ENCODE measurements at places on chromosomes 2 and 18. TPM values are rescaled to one million over a fixed set of nuclear protein-coding genes. Genes with fewer than 3 reads are reported as not detected.

Gene NGEF
- 17.8 TPM for total RNA-seq

GRCh38 chr2:146489386-146489785, 1355.4 kb upstream of the ACVR2A start:
- no peaks in the 10 kb centered on the region for H3K27me3 ChIP-seq
- H3K27ac ChIP-seq = no peak overlapping the region
- H3K4me1 ChIP-seq = no peaks in the 10 kb centered on the region
- DNase-seq = no peak

Gene SP9
- not detected for total RNA-seq

Gene ANKRD23
- total RNA-seq = 3.2 TPM

DNA sequence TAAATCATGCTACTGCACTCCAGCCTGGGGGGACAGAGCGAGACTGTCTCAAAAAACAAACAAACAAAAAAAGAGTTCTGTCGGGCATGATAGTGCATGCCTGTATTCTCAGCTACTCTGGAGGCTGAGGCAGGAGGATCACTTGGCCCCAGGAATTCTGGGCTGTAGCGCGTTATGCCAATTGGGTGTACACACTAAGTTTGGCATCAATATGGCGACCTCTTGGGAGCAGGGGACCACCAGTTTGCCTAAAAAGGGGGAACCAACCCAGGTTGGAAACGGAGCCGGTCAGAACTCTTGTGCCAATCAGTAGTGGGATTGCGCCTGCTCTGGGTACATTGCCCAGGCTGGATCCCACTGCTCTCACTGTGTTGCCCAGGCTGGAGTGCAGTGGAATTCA, 49.7 kb downstream of the SDC1 start:
- no peaks in the 10 kb centered on the region for H3K4me1 ChIP-seq
- H3K36me3 ChIP-seq = no peaks in the 10 kb centered on the region
- H3K27ac ChIP-seq = no peak overlapping the region
- DNase-seq = no peak

GRCh38 chr2:152490686-152491455, 155.9 kb downstream of the FMNL2 start:
- H3K4me1 ChIP-seq = peaks cover 46% of the 10 kb centered on the region
- no peaks in the 10 kb centered on the region for H3K27me3 ChIP-seq
- H3K4me3 ChIP-seq = no peak overlapping the region
- DNase-seq = no peak
- 0 out of 2 replicates have a peak overlapping the region, but pooled peaks have one; percentile 1 for H3K27ac ChIP-seq

GRCh38 chr2:48734576-48735303, 20.8 kb downstream of the LHCGR start:
- no peak overlapping the region for H3K4me3 ChIP-seq
- no peak overlapping the region for H3K27ac ChIP-seq
- no peaks in the 10 kb centered on the region for H3K4me1 ChIP-seq
- H3K27me3 ChIP-seq = 0 out of 2 replicates have a peak, but pooled peaks cover 4% of the 10 kb centered on the region
- H3K36me3 ChIP-seq = no peaks in the 10 kb centered on the region

- H3K4me1 ChIP-seq = no peaks in the 10 kb centered on the region
- no peak overlapping the region for H3K27ac ChIP-seq
- H3K4me3 ChIP-seq = no peak overlapping the region
Measured at GRCh38 chr2:224347176-224348051, 54.5 kb downstream of the FAM124B start.

DNA sequence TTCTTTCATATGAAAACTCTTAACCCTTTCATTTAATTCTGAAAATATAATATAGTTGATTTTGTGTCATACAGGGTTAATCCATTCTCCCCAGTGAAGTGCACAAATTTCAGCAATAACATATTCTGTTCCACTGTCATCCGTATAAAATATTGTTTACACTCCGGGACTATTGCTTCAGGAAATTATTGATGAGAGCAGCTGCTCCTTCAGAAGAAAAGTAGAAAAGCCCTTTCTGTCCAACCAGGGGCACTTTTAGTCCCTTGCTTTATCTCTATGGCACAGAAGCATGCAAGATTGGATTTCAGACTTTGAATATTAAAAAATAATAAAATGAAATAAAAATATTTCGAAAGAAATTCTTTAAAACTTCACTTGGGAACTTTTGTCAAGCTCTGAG, 535.7 kb upstream of the SLC39A10 start:
- H3K4me1 ChIP-seq = no peaks in the 10 kb centered on the region
- H3K36me3 ChIP-seq = no peaks in the 10 kb centered on the region
- no peak overlapping the region for H3K4me3 ChIP-seq
- no peak overlapping the region for H3K27ac ChIP-seq
- no peaks in the 10 kb centered on the region for H3K27me3 ChIP-seq

DNA sequence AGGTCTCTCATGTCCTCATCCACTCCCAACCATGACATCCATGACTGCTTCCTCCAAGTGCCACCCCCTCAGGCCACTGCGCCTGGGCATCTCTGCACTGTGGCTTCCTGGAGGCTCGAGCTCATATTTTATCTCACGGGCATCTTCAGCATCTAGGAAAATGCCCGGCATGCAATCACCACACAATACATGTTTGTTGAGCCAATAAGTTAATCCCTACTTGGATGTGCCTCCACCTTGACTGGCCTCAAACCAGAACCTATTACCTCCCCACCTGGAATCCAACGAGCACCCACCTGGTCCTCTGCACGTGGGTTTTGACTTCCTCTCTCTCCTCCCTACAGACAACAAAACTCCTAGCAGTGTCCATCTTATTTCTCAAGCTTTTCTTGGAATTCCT, 198.9 kb upstream of the REV1 start:
- no peaks in the 10 kb centered on the region for H3K36me3 ChIP-seq
- H3K4me1 ChIP-seq = no peaks in the 10 kb centered on the region
- no peaks in the 10 kb centered on the region for H3K27me3 ChIP-seq
- no peak for DNase-seq

Gene CAPN10
- 38.6 TPM for total RNA-seq

GRCh38 chr2:214550786-214551185, 139.9 kb downstream of the VWC2L start:
- no peak overlapping the region for H3K27ac ChIP-seq
- DNase-seq = no peak
- no peaks in the 10 kb centered on the region for H3K4me1 ChIP-seq
- H3K4me3 ChIP-seq = no peak overlapping the region
- H3K27me3 ChIP-seq = no peaks in the 10 kb centered on the region

- no peaks in the 10 kb centered on the region for H3K27me3 ChIP-seq
- H3K4me3 ChIP-seq = no peak overlapping the region
- H3K4me1 ChIP-seq = no peaks in the 10 kb centered on the region
- DNase-seq = no peak
- no peak overlapping the region for H3K27ac ChIP-seq
Measured at GRCh38 chr18:4636967-4637366, 181.9 kb upstream of the DLGAP1 start.

DNA sequence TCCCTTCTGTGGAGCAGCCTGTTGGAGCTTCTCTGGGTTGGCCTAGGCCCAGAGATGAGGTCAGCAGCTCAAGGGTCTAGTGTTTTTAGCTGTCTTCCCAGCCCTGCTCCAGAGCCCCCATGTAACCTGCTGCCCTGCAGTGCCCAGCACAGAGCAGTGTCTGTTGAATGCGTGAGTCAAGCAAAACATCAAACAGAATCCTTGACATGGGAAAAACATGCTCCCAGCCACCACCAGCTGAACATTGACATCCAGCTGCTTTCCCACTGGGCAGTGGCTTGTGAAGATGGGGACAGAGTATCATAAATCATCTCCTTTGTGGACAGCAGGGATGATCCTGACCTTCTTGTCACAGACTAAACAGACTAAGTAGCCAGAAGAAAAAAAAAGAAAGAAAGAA, 22.6 kb downstream of the IMPA2 start:
- no peaks in the 10 kb centered on the region for H3K36me3 ChIP-seq
- no peak for DNase-seq
- H3K27me3 ChIP-seq = no peaks in the 10 kb centered on the region
- H3K27ac ChIP-seq = no peak overlapping the region
- no peaks in the 10 kb centered on the region for H3K4me1 ChIP-seq

DNA sequence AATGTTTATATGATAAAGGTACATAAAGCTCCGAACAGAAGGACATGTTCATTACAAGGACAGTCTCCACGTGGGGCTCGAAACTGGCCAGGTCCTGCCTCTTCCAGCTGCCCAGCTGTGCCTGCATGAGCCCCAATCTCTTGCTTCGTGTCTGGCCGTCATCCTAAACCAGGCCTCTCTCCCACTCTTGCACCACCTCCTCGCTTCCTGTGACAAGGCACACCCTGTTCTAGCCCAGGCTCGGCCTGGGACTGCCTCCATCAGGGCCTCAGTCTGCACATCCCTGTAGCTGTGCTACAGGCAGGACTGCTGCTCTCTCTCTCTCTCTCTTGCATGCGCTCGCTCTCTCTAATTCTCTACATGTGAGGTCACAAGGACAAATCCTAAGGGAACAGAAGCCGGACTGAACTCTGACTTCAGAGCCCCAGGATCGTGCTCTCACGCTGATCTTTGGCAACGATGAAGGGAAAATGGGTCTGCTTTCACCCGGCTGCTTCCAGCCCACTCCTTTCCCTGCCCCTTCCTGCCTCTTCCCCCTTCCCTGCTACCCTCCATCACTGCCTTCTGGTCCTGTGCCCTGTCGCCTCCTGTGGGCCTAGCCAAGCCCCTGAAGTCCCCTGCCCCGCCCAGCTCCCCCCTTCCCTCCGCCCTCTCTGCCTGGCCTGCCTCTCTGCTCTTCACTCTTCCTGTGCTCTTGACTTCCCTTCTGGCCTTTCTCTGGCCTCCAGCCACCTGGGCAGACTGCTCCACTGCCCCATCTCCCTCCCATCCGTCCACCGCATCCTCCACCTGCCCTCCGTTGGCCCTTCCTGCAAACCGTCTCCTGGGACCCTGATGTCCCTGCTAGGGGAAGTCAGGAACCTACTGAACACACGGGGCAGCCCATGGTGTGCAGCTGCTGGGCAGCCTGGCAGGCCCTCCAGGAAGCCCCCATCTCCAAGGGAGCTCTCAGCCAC, 7.8 kb upstream of the GPR55 start:
- no peak overlapping the region for H3K27ac ChIP-seq
- H3K27me3 ChIP-seq = no peaks in the 10 kb centered on the region
- no peak overlapping the region for H3K4me3 ChIP-seq
- no peaks in the 10 kb centered on the region for H3K4me1 ChIP-seq
- H3K36me3 ChIP-seq = no peaks in the 10 kb centered on the region

Gene VIL1
- total RNA-seq = 0.18 TPM

DNA sequence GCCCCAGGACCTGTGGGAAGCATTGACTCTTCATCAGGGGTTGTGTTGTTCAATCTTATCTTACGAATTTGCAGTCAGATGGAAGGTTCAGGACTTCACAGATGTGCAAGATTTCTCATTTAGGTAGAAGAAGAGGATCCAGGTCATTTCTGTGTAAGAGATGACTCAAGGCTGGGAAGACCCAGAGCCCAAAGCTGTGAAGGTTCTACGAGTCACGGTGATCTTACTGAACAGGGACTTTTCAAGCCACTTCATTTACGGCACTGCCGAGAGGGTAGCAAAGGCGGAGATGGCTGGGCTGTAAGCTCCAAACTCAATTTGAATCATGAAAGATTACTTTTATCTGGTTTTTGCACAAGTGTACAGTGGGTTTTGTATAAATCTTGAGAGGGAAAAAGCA, 228.0 kb upstream of the MEX3C start:
- H3K36me3 ChIP-seq = no peaks in the 10 kb centered on the region
- no peak for DNase-seq
- H3K4me3 ChIP-seq = no peak overlapping the region

DNA sequence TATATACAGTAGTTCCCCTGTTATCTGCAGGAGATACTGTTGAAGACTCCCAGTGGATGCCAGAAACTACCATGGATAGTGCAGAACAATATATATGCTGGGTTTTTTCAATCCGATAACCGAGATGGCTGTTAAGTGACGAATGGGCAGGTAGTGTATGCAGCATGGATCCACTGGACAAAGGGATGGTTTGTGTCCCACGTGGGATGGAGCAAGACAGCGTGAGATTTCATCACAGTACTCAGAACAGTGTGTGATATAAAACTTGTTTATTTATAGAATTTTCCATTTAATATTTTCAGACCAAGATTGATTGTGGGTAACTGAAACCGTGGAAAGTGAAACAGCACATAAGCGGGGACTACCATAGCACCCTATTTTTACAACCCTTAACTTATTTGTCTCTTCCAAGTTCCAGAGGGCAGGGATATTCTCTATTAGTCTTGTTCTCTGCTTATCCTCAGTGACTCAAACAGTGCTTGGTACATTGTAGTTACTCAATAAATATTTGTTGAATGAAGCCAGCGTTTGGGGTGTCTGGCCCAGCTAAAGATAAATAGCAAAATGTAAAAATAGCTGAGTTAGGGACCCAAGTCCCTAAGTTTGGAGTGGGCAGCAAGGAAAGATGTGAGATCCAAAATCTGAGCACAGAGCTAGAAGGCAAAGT, 50.0 kb downstream of the RHBDD1 start:
- H3K27ac ChIP-seq = no peak overlapping the region
- no peak for DNase-seq
- H3K4me1 ChIP-seq = no peaks in the 10 kb centered on the region
- no peaks in the 10 kb centered on the region for H3K27me3 ChIP-seq
- no peaks in the 10 kb centered on the region for H3K36me3 ChIP-seq
- H3K4me3 ChIP-seq = no peak overlapping the region

DNA sequence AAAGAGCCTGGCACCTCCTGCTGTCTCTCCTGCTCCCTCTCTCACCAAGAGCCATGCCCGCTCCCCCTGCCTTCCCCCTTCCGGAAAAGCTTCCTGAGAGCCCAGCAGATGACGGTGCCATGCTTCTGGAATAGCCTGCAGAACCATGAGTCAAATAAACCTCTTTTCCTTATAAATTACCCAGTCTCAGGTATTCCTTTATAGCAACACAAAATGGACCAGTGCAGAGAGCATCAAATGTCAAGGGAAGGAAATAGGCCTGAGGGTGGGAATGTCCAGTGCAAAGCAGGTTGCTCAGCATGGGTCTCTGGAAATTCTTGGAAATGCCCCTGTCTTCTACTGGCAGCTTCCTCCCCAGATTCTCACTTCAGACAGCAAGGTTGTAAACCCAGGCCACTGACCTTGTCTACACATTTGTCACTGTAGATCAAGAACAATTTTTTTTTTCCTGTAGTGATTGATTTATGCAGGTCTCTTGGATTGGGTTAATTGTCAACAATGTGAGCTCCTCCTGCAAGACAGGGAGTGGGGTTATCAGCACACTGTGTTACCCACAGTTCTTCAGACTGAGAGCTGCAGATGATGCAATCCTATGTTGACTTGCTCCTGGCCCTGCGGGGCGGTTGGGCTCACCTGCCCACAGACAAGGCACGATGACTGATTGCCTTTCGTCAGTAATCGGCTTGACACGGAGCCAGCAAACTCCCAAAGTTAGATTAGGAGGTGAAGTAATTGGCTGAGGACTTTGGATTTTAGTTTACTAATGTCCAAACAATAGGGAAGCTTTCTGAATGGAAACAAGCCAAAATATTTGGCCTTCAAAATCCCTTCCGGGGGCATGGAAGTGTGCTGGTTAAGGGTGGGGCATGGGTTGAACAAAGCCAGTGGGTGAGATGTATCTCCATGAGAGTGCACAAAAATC, 5.4 kb upstream of the BOD1L2 start:
- no peak overlapping the region for H3K27ac ChIP-seq
- no peaks in the 10 kb centered on the region for H3K27me3 ChIP-seq
- no peaks in the 10 kb centered on the region for H3K36me3 ChIP-seq

DNA sequence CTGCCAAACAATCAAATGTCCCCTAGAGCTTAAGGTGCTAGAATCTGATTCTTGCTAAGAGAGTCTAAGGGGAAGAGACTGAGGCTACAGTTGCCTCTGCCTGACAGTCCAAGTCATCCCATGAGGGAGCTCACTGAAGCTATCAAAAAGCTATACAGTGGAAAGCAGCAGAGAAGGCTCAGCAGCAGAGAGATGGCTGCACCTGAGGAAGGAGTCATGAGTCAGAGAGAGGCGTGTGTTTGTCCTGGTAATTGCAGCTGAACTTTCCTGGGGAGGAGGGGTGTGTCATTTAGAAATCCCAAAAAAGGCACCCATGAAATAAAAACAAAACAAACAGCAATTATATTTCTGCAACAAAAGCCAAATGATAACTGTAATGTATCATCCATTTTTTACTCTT, 305.2 kb upstream of the UBE2E3 start:
- H3K27me3 ChIP-seq = no peaks in the 10 kb centered on the region
- no peak overlapping the region for H3K4me3 ChIP-seq
- H3K4me1 ChIP-seq = no peaks in the 10 kb centered on the region
- no peak for DNase-seq
